ENCODE measurements at places on chromosomes 6 and 20.
A peak's percentile ranks its signal among the peaks of the same experiment; 100 is the strongest.

DNA sequence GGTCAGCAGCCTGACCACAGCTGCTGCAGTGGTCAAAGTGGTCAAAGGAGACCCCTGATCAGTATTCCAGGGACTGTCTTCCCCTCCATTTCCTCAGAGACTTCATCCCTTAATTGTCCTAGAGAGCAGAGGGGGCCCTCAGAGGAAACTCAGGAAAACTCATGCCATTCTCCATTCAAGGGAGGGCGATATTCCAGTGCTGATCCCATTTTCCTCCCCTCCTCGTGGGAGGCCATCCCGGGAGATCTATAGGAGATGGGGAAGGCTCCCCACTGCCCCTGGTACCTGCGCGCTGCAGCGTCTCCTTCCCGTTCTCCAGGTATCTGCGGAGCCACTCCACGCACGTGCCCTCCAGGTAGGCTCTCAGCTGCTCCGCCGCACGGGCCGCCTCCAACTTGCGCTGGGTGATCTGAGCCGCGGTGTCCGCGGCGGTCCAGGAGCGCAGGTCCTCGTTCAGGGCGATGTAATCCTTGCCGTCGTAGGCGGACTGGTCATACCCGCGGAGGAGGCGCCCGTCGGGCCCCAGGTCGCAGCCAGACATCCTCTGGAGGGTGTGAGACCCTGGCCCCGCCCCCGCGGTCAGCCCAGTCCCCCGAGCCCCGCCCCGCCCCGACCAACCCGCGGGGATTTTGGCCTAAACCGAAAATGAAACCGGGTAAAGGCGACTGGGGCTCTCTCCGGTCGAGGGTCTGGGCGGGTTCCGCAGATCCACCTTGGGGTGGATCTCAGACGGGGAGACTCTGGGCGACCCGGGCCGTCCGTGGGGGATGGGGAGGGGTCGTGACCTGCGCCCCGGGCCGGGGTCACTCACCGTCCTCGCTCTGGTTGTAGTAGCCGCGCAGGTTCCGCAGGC is 878 bp downstream of the HLA-C start:
- peak; percentile 76 for DNase-seq

DNA sequence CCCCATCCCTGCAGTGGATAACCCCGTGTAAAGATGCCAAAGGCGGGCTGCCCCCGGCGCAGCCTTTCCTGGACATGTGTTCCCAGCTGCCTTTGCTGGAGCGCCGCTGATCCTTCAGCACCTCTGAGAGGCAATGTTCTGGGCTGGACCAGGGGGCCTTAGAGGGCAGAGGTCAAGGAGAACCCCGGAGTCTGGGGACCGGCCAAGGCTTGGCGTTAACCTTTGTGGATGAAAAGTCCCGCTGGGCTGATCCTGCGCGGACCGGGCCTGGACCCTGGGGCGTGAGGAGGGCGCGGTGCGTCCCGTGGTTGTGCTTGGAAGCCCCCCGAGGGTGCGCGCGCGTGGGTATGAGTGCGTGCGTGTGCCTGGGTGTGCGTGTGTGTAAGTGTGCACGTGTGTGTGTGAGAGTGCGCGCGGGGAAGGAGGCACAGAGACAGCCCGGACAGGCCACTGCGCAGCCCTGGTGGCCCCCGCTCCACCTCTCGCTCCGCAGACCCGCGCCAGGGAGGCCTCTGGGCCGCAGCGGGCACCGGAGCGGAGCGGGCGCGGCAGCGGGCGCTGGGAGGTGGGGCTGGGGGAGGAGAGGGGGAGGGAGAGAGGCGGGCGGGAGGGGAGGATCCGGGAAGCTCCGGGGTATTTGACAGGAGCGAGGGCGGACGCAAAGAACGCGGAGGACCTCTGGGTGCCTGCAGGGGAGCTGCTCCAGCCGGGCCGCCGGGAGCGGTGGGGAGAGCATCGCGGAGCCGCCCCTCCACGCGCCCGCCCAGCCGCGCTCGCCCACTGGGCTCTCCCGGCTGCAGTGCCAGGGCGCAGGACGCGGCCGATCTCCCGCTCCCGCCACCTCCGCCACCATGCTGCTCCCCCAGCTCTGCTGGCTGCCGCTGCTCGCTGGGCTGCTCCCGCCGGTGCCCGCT is at the start of gene SMOC2:
SMOC2 (plus strand) TSS at position 665 of the 914 bp plus-strand sequence; CDS start at position 852, 187 bp downstream.
- no peak for DNase-seq

- DNase-seq, result no peak
Observed at GRCh38 chr6:155528335-155528734, 72.7 kb upstream of the NOX3 start.

GRCh38 chr6:97316978-97317377 is 34.0 kb upstream of the MMS22L start:
- no peak for DNase-seq

- no peak for DNase-seq
Observed at GRCh38 chr6:105746509-105746908, 339.6 kb upstream of the PRDM1 start.

DNA sequence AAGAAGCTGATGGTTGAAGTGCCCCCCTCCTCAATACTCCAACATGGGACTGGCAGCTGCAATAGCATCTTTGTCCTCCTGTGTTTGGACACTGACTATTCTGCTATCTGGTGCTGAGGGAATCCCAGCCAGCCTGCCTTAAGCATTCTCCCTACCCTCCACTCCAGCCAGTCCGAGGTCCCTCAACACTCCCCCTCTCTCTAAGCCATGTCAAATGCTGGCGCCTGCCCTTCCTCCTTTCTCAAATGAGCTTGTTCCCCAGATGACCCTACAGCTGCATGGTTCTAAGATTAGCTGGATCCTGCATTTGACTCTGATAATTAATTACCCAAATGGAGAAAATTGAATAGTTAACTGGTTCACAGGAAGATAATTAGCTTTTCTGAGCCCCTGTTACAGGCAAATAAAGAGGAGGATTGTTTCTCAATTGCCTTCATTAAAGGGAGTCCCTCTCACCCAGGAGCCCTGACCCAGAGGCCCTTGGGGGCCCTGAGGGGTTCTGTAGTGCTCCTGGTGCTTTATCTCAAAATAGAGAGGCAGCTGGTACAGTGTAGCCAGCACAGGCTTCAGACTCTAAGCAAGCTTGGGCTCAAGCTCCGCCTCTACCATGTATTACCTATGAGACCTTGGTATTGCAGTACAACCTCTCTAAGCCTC is 37.9 kb upstream of the CHD6 start:
- no peak for DNase-seq

DNA sequence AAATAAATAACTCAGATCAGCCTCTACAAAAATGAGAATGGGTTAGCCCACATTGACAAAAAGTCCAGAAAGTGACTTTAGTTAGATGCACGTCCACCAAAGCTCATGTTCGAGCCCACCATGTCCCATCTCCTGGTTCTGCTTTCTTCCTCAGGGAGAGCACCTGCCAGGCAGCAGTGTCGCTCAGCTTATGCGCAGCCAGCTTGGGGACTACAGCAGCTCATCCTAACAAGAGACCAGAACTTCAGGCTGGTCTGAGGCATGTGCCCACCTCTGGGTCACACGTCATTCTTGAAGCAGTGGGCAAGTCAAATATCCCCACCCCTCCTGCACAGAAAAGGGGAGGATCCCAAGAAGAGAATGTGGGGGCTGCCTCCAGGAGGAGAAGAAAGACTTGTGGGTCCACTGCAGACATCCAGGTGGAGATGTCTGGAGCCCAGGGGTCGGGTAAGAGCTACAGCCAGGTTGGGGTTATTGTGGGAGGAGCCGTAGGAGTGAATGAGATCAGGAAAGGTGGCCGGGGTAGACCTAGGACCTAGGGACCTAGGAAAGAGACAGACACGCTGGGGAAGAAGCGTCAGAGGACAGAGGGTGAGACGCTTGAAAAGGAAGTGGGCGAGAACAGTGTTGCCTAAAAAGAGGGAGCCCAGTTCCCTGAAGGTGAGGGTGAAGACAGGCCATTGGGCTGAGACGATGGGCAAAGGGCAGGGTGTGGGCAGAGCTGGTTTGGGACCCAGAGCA is 52.5 kb downstream of the SSR1 start:
- no peak for DNase-seq

DNA sequence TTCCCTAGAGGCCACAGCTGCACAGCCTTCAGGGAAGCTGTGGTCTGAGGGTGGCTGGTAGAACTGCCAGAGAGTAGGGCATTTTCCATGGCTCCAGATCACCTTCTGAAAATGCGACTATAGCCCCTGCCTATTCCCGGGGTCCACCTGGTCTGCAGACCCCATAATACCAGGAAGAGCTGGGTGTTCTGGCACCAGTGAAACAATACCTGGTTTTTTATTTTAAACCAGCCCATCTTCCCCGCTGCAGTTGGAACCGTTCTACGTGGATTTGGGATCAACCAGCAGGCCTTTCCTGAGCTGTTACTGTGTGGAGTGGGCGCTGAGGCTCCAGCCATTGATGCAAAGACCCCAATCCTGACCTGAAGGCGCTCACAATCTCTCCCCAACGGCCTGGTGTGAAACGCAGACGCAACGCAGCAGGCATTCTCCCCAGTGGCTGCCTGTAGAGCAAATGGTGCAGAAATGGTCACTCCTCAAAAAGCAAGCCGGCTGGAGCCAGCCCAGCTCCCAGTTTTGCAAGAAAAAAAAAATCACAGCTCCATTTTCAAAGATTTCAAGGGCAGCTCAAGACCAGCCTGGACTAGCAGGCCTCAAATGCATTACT is 11.3 kb downstream of the NPEPL1 start:
- DNase-seq, result no peak

- no peak for DNase-seq
Observed at GRCh38 chr6:169024047-169024660, 229.5 kb downstream of the THBS2 start.

DNA sequence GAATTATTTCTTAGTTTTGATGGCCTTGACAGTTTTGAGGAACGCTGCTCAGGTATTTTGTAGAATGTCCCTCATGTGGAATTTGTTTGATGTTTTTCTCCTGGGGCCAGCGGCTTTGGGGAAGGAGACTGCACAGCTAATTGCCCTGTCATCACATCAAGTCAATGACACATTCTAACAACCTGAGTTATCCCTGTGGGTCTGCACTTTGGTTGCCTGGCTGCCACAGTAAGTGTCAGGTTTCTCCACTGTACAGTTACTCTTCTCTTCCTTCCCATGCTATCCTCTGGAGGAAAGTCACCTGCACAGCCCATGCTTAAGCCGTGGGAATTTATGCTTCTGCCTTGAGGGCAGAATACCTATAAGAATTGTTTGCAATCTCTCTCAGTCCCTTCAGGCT is 1.4 kb upstream of the TREML4 start:
- no peak for DNase-seq

DNA sequence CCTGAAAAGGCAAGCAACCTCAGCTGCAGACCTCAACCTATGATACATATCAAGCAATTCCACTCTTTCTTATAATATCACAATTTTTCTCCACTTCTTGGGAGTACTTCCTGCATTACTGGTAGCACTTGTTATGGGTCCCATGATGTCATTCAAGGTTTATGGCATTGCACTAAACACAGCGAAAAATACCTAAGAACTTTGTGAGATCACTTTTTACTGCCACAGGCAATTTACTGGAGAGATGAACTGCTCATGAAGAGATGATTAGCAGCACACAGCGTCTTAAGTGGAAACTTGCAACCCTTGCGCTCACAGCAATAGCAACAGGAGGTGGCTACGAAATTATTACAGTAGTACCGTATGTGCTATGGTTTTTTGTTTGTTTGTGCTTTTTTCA is 19.3 kb upstream of the RIMS4 start:
- no peak for DNase-seq

- DNase-seq, result no peak
Observed at GRCh38 chr6:24229696-24230405, 103.8 kb downstream of the NRSN1 start.

DNA sequence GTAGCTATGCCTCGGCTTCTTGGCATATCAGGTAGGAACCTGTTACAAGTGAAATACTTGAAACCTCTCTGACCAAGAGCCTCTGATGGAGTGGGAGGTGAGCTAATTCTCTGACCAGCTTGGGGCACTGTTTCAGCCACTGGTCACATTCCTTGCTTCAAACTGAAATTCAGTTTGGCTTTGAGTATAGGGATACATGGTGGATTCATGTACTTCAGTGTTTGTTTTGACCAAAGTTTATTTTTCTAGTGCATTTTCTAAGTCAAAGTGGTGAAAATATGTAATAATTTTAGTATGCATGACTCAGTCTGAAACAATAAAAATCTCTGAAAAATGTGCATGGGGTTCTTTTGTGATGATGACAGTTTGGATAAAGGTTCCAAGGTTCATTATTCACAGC is 18.6 kb downstream of the TTPAL start:
- DNase-seq, result no peak

- no peak for DNase-seq
Observed at GRCh38 chr6:95286874-95287273, 290.5 kb upstream of the MANEA start.

DNA sequence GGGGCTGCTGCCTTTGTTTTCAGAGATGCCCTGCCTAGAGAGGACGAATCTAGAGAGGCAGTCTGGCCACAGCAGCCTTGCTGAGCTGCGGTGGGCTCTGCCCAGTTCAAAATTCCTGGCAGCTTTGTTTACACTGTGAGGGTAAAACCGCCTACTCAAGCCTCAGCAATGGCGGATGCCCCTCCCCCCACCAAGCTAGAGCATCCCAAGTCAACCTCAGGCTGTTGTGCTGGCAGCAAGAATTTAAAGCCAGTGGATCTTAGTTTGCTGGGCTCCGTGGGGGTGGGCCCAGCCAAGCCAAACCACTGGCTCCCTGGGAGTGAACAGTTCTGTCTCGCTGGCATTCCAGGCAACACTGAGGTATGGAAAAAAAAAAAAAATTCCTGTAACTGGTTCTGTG is 970.9 kb downstream of the TBC1D32 start:
- DNase-seq, result no peak

DNA sequence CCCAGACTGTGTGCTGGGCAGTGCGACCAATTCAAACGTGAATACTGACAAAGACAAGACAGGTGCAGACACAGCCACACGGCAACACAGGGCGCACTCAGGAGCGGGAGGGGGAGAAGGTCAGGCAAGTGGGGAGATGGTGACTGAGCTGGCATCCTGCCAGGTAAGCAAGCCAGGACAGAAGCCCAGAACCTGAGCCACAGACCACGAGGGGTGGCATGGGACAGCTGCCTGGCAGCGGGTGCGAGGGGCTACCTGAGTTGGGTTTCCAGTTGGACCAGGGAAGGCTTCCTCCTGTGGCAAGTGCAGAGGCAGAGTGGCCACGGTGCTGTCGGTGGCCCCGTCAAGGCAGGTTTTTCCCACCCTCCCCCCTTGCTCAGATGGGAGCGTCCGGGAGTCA is 215.2 kb upstream of the ARID1B start:
- no peak for DNase-seq

GRCh38 chr6:40251637-40252300 is 317.5 kb upstream of the MOCS1 start:
- DNase-seq, result peak; percentile 67

- no peak for DNase-seq
Observed at GRCh38 chr6:152398993-152399392, 238.2 kb downstream of the SYNE1 start.
